Stimulated activated CD8-positive, alpha-beta memory T cell treated with anti-CD3 and anti-CD28 coated beads, Interleukin-7, amount 100 ng/mL, for 1 hour (primary cell): ENCODE measurements at places on chromosomes 12 and 14.

DNA sequence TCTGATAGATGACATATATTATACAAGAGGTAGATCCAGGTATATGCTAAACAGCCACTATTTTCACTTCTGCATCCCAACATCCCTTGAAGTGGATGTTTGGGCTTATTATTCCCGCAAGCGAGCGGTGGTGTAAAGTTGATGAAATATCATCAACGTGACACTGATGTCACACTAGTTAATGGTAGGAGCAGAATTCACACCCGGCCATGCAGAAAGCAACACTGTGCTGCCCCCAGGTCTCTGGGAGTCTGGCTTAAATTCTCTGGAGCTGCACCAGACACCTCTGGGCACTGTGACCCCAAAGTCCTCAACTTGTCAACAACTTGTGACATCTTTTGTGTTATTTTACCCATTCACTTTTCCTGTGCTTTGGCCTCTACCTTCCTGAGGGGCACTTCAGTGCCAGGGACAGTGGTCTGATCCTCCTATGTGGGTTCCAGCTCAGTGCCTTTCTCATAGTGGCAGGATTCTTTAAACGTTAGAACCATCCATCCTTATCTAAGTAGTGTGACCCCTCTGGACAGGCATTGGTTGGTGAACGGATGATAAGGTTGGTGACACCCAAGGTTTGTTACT is 952 bp downstream of the DRAM1 start:
- no peak for DNase-seq

GRCh38 chr14:78153064-78153341 is 17.2 kb upstream of the NRXN3 start:
- DNase-seq = no peak

GRCh38 chr12:110345176-110345661 is 58.3 kb downstream of the ANAPC7 start:
- no peak for DNase-seq

GRCh38 chr12:123289911-123290310 is 18.3 kb upstream of the CDK2AP1 start:
- no peak for DNase-seq

GRCh38 chr12:132076711-132077110 is 67.4 kb downstream of the DDX51 start:
- DNase-seq = no peak

DNA sequence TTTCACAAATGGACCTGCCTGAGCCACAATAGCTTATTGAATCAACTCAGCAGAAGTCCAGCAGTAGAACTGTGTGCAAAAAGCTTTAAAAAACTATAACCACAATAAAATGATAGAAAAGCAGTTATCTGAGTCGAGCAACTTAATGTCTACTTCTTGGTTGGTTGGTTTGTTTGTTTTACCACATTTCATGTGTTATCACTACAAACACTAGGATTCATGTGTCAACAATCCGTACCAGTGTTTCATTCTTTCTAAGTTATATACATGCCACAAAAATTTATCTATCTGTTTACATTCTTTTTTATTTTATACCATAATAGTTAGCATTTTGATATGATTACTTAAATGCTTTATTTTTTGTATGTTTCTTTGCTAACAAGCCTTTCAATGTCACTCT is 339.0 kb downstream of the KCNH5 start:
- no peak for DNase-seq

- no peak for DNase-seq
These were observed 101.7 kb downstream of the DPF3 start for GRCh38 chr14:72792051-72792788.

- DNase-seq = no peak
These were observed 26.6 kb downstream of the OR10G3 start for GRCh38 chr14:21553266-21553665.

DNA sequence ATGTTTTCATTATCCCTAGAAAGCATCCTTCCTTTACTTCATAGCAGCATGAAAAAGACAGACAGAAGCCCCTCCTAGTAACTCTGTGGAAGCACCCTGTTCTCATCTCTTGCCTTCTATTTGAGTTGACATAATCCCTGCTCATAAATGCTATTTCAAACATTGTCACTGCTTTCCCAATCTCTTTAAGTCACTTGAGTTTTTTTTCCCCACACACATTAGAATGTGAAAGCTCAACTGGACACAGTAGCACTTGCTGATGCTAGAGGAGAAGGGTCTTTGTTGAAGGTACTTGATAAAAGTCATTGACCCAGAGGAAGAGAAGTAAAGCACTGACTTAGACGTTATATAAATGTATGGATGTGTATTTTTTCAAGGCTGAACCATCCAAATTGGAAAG is 3.0 kb downstream of the E2F7 start:
- no peak for DNase-seq

DNA sequence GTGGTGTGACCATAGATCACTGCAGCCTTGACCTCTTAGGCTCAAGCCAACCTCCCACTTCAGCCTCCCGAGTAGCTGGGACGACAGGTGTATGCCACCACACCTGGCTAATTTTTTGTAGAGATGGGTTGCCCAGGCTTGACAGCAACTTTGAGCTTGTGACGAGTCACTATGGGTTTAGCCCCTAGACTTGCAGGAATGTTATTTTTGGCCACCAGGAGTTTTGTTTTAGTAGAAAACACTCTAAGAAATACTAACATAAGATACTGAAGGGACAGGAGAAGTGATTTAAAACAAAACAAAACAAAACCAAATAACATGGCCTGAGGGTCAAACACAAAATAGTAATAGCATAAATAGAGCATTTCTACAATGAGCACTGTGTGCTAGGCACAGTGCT is 26.4 kb downstream of the SETD3 start:
- no peak for DNase-seq

- no peak for DNase-seq
These were observed 145.6 kb downstream of the ATP23 start for GRCh38 chr12:58086930-58087329.

GRCh38 chr12:95600567-95600966 is 49.3 kb upstream of the USP44 start:
- DNase-seq = no peak

DNA sequence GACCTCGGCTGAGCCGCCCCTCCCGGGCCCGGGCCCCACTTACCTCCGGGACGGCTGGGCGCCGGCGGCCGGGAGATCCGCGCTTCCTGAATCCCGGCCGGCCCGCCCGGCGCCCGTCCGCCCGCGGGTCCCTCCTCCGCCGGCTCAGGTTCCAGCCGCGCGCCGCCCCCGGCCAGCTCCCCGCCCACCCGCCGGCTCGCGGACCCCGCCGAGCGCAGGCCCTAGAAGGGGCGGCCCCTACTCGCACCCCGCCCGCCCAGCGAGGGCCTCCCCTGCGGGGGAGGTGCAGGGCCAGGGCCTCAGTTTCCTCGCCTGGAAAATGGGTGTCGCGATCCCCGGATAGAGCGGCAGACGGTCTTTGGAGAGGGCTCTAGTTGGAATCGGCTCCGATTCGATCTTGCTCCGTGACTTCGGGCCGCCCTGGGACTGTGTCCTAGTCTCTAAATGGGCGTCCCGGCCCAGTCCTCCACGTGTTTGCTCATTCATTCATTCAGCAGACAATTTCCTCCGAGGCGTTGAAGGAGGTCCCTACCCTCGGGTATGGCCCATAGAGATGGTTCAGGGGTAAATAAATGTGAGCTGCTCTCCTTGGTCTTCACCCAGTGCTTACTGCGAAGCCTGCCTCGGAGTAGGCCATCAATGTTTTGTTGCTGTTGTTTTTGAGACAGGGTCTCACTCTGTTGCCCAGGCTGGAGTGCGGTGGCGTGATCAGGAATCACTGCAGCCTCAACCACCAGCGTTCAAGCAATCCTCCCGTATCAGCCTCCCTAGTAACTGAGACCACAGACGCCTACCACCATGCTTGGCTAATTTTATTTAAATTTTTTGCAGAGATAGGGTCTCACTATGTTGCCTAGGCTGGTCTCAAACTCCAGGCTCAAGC is at the start of gene TRPV4:
Gene TRPV4 (minus strand): TSS at position 92 of the 883 bp plus-strand sequence. CDS start 18,602 bp downstream, outside the sequence.
- no peak for DNase-seq

DNA sequence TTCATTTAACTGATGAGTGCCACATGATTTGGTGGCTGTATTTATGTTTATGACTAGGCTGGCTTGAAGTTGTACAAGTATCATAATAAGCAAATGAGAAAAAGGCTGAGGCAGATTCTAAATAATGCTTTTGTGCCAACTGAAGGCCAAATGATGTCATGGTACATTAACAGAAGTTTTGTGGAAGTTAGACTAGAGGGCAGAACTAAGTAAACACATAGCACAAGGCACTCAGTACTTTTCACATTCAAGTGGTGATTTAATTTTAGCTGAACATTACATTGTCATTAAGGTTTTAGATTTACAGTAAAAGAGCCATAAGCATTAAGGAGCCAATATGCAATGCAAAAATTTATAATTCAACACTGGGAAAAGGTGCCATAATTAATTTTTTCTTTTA is 21.1 kb downstream of the PPP1CC start:
- no peak for DNase-seq

- DNase-seq = no peak
These were observed 286.8 kb downstream of the AEBP2 start for GRCh38 chr12:19726122-19726521.

DNA sequence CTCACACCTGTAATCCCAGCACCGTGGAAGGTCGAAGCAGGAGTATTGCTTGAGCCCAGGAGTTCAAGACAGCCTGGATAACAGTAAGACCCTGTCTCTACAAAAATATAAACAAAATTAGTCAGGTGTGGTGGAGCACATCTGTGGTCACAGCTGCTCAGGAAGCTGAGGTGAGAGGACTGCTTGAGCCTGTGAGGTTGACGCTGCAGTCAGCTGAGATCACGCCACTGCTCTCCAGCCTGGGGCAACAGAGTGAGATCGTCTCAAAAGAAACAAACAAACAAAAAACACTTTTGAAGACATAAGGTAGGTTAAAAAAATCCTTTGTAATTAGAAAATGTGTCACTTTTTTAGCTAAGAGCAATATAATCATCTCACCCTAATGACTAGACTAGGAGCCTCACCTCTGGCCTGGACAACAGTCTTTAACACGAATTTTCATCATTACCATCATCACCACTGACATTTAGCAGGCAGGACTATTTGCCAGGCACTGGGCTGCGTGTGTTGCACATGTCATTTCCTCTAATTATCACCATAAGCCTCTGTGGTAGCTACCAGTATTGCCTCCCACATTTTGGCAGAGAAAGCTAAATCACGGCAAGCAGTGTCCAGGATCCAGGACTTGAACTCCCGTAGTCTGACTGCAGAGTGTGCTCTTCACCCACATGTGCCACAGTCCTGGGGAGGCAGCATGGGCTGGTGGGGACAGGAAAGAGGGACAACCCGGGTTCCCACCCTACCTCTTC is 4.6 kb upstream of the SYCP3 start:
- no peak for DNase-seq

DNA sequence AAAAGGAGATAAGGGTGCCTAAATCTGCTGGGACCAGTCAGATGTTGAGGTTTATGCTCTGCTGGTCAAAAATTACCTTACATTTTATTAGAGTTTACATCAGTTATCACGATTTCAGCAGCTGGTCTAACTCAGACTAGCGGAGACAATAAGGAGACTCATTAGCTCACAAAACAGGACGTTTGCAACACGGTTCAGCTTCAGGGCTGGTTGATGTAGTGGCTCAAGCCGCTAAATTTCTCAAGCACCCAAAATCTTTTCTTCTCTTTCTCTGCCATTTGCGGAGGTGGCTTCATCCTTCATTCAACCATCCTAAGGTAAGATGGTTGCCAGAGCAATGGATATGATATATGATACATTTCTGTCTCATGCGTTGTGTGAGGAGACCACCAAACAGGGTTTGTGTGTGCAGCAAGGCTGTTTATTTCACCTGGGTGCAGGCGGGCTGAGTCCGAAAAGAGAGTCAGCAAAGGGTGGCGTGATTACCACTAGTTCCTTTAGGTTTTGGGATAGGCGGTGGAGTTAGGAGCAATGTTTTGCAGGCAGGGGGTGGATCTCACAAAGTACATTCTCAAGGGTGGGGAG is 30.3 kb upstream of the CLIP1 start:
- no peak for DNase-seq

GRCh38 chr12:102024765-102025164 is 37.0 kb downstream of the WASHC3 start:
- no peak for DNase-seq

DNA sequence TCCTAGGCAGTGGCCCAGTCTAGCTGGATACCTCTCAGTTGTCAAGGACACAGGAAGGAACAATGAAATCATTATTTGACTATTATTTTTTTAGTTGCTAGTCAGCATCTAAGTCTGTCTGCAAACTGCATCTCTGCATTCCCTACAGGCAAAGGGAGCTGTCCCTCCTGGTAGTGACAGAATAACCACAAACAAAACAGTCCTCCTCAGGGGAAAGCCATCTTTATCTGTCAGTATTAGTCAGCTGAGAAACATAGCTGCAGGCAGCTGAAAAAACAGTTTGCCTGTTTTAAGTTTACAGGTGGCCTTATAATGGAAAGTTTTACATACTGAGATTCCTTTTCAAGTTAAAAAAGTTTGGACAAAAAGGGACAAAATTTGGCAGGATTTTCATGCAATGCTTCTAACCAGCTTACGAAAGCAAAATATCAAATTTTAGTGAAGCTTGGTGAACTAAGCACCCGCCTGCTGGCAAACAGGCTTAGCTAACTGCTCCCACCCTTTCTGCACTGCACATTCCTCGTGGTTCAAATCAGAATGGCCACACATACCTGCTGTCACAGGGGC is 29.5 kb downstream of the SLC25A21 start:
- no peak for DNase-seq

- DNase-seq = no peak
These were observed 232.5 kb upstream of the RTL1 start for GRCh38 chr14:101135796-101136742.

GRCh38 chr12:131367983-131368667 is 342.8 kb upstream of the SFSWAP start:
- no peak for DNase-seq

- no peak for DNase-seq
These were observed 1.3 kb upstream of the OR4M1 start for GRCh38 chr14:19771895-19772430.

- no peak for DNase-seq
These were observed 50.0 kb downstream of the SPRING1 start for GRCh38 chr12:116687888-116688287.

DNA sequence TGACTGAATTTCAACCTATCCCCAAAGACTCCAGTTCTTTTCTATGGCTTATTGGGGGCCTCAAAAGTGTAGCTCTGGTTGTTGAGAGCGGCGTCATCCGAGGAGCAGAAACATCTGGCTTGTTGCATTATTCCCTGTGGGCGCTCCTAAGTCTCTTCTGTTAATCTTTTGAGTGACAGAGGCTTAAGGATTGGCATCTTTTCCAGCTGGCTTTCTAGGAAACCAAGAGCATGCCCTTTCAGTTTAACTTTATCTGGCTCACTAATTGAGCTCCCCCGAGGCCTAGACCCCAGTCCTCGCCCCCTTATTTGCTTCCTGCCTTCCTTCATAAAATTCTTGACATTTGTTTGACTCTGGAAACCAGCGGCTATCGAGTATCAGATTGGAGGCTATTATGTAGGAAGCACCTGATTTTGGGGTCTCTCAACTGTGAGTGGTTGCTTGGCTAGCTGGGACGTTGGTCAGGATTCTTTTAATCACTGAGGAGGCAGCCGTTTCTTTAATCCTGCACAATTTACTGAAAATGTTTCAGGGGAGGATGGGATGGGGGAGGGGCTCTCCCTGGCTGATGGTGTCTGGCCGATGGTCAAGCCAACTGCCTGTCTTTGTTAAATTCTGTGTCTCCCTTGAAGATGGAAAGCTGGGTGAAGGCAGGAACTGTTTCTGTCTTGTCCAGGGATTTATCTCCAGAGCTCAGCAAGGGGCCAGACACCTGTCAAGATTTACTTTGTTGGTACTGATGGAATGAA is 3.1 kb downstream of the SMOC1 start:
- no peak for DNase-seq
